ENCODE measurements at places on chromosomes 2 and 18.

- peak; percentile 97 for DNase-seq
Measured at GRCh38 chr2:152585830-152586484, 131.3 kb downstream of the PRPF40A start.

GRCh38 chr2:12488352-12489318 lies 228.1 kb upstream of the TRIB2 start:
- no peak for DNase-seq

DNA sequence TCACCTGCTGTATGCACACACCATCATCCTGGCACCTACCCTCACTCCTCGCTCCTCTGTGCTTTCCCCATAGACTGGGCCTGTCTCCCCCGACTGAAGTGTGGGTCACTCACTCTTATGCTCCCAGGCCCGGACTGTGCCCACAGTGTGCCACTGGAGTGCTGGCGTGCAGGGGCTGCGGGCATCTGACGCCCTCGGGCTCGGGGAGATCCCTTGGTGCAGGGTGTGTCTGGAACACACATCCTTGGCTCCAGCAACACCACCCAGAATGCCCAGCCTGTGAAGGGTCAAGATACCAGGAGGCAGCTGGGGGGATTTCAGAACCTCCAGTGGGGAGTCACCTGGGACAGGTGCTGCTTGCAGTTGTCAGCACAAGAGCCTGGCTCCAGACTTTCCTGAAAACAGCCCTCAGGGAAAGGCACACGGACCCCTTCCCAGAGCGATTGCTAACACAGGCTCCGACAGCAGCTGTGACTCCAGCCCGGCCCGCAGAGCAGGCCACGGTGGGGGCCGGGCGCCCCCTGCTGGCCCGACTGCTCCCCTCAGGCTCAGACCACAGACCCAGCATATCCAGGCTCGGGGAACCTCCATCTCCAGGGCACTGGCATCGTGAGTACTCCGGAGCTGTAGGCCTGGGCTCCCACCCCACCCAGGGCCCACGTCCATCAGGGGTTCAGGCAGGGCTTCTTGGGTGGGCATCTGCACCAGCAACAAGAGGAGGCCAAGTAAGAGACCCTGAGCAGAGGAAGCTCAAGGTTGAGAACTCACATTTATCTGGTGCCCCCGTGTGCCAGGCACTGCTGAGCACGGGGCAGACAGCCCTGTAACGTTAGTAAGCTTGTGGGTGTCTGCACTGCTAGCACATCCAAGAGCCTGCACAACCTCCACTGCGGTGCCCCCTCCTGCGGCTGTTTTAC lies 8.6 kb downstream of the HS1BP3 start:
- DNase-seq = peak; percentile 58

DNA sequence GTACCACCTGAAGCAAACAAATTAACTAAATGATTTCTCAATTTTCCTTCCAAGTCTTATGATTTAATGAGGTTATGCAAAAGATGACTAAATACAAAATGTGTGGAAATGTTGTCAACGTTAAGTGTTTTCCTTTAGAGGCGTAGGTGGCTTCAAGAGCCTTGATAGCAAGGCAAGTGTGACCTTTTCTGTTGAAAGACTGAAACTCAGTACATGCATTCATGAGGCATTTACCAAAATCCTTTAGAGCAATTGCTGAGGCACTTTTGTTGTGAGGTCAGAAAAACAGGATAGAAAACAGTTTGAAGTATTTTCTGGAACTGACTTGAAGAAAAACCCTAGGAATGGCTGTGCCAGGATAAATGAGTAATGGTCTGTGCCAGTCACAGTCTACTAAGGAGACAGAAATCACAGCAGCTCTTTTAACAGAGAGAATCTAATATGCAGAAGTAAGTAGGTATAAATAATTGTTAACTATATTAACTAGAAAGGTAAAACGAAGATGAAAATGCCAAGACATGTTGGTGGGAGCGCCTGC lies 326.5 kb upstream of the CDH20 start:
- DNase-seq = no peak

DNA sequence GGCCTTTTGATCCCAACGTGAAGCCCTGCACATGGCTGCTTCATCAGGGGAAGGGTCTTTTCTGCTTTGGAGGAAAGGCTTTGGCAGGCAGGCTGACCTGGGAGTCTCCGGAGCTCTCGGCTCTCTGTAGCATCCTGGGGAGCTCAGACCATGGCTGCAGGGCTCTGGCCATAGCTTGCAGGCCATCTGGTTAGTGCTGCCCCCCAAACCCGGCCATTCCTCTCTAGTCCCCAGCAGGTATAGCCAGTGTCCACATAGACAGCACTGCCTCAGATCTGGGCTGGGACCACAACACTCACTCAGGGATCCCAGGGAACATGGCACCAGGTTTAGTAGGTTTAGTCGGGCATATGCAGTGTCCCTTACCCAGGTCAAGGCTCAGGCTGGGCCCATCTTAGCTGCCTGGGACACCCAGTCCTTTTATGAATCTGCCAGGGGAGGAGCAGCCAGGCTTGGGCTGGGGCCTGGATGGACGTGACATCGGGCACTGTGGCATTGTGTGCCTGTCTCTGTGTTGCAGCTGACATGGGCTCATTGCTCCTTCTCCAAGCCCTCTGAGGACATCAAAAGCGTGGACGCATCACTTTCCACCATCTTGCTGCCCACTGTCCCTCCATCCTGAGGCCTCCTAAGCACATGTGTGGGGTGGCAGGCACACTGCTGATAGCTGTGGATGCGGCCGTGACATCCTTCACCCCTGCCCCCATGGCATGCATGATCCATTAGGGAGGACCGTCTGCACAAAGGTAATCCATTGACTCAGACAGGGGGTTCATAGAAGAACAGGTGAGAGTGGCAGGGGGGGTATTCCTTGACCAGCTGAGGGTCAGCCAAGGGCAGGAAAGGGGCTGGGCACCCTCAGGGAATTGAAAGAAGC lies 19.2 kb upstream of the GPR35 start:
- DNase-seq = no peak

DNA sequence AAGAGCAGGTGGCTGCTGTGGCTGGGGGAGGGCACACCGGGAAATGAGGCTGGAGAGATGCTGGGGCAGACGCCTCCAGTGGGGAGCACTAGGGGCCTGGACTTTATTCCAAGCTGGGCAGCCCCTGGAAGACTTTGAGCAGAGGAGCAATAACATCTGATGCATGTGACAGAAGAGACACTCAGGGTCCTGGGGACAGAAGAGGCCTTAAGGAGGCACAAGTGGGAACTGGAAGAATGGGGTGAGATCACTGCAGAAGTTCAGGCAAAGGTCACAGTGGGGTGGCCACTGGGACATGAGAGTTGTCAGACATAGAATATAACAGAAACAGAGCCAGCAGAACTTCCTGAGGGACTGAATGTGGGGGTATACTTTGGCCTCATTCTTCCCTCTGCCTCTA lies 24.0 kb downstream of the TGFA start:
- DNase-seq = no peak
